Body of pancreas (tissue), 4 donors: ENCODE measurements at places on chromosomes 2 and 18.

DNA sequence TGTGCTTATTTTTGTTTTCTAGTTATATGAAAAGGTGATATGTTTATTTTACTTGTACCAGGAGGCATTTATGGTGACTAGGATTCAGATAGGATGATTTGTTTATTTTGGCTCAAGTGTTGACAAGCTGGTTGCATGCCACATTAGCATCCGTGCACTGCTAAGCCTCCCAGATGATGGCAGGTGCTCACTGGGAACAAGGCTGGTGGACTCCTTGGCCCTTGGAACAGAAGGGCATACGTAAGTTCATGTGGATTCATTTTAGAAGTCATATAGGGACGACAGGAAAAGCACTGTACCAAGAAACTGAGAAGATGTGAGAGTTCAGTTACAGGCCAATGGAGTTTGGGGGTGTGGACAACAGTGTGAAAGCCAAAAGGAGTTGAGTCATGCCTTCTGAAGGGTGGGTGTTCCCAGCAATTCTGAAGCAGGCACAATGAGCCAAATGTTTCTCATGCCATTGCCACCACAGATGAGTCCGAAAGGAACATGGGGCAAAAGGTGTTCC, 166.2 kb downstream of the PHLPP1 start:
- DNase-seq, result no peak

DNA sequence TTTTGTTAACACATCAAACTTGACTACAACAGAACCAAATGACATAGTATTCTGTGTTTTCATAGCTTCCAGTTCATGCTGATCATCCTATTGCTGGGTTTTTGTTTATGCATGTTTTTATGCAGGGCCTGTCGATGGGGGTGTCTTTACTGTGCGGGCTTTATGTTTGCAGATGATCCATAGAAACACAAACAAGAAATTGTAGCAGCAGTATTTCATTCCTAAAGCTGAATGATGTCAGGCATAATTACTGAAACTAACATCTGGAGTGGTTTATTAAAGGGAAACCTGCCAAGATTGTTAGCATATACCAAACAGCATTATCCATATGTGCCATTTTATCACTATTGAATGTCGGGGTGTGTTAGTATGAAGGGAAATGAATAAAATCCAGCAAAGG, 129.7 kb downstream of the PTPRM start:
- no peak for DNase-seq

- DNase-seq, result peak; percentile 58
Measured at GRCh38 chr2:101150306-101151145, 656 bp downstream of the TBC1D8 start.

- DNase-seq, result no peak
Measured at GRCh38 chr2:10573709-10574108, 116.1 kb downstream of the NOL10 start.

- no peak for DNase-seq
Measured at GRCh38 chr2:195509551-195509950, 147.5 kb upstream of the SLC39A10 start.

- no peak for DNase-seq
Measured at GRCh38 chr2:99725820-99726219, 236.0 kb upstream of the REV1 start.

DNA sequence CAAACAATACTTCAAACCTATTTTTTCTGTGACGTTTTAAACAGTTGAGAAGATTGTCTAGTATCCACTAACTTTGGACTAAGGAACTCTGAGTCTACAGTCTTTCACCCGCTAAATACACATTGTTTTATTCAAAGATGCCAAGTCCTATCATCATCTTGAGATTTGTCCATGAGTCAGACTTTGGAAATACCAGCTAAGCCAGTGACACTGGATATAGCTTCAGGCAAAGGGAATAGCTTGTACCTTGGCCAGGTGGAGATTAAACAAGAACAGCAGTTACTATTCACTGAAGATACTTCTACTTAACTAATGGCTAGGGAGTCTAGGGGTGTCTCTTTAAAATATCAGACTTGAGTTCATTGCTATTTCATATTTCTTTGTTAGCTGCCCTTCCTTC, 137.5 kb downstream of the COMMD1 start:
- no peak for DNase-seq

DNA sequence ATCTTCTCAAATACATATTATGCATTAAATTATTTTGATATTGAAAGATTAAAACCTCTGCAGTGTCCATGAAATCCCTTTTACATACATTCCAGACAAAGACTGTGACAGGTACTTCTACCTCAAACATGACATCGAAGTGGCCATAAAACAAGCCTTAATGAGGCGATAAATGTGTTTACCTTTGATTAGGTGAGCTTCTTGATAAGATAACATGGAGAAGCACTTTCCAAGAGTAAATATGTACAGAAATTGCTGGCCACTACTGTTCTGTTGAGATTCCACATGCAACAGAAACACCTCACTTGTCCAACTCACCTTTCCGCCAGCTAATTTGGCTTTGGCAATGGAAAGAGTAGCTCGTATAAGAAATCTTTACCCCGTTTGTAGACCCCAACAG, 55.2 kb downstream of the ZEB2 start:
- no peak for DNase-seq

DNA sequence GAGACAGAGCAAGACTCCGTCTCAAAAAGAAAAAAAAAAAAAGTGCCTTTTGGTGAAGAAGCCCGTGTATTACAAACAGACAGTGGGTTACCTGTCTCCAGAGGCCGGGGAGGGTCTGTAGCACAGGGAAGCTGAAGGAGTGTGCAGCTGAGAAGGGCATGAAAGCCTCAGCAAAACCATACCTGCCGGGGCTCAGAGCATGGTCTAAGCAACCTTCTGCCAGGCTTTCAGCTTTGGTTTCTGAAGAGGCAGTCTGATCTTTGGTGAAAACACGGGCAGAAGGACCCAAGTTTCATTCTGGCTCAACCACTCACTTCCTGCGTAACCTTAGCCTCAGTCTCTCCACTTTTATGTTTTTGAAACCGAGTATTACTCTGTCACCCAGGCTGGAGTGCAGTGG, 21.5 kb downstream of the SH2D6 start:
- no peak for DNase-seq

GRCh38 chr2:206556357-206556949, 85.8 kb upstream of the FAM237A start:
- no peak for DNase-seq

GRCh38 chr2:12177455-12178288, 431.2 kb downstream of the LPIN1 start:
- DNase-seq, result peak; percentile 10

DNA sequence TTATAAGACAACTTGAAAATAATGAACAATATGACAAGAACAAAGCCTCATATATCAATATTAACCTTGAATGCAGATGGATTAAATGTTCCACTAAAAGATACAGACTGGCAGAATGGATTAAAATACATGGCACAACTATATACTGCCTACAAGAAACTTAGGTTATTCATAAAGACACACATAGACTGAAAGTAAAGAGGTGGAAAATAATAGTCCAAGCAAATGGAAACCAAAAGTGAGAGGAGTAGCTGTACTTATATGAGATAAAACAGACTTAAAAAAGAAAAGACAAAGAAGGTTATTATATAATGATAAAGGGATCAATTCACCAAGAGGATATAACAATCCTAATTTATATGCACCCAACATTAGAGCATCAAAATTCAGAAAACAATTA, 18.2 kb downstream of the LMAN1 start:
- no peak for DNase-seq

DNA sequence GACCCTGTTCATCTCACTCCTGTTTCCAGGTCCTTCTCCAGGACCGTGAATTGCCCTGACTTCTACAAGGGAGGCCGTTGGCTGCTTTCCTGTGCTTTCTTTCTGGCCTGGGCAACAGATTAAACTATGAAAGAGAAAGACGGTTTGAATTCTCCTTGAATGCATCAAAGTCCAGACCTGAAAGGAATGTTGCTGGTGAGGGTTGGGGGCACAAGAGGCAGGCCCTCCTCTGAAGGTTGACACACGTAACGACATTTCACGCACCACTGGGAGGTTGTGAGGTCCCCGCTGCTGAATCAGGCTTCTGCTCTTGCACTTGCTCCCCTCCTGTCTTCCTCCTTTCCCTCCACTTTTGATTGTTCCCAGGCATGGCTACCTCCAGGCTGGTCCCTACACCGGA, 141.9 kb downstream of the CYRIA start:
- DNase-seq, result no peak

DNA sequence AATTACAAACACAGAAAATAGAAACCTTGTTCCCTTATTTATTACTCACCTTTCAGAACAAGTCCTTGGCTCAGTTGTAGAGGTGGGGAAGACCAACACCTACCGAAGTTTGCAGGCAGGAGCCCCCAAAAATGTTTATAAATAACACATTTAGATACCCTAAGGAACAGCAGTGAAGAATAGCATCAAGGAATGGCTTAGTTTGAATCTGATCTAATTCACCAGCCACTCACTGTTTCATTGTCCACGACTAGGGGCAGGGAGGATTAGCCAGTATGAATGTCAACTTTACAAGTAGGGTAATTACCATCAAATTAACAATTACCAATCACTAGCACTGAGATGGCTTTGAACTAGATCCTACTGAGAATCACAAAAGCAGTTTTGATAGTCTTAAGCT, 65.4 kb downstream of the PRPF40A start:
- DNase-seq, result no peak

DNA sequence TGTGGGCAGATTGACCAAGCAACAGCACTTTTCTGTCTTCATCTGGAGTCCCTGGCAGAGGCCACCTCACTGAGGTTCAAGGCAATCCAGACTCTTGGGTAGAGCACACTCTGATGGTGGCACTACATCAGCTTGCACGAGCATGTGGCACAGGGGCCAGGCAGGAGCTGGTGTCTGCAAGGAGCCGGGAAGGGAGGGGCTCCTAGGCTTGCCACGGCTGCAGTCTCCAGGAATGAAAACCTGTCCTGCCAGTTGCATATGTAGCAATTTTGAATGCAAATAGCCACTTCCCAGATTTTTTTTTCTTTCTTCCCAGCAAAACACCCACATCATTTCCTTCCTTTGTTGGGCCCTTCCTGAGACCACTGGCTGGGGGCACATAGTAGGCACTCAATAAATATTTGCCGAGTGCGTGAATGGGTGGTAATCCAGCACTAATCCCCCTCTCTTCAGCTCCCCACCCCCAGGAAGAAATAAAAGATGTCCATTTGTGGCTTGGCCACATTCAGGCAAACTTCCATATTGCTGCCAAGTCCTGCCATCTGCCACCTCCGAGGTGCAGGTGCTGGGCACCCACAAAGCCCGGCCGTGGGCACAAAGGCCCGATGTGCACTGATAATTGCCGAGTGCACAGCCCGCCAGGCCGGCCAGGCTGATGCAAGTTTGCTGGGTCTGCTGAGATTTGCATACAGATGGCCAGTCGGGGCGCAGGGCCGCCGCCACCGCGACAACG, 72.4 kb downstream of the MYCN start:
- no peak for DNase-seq

DNA sequence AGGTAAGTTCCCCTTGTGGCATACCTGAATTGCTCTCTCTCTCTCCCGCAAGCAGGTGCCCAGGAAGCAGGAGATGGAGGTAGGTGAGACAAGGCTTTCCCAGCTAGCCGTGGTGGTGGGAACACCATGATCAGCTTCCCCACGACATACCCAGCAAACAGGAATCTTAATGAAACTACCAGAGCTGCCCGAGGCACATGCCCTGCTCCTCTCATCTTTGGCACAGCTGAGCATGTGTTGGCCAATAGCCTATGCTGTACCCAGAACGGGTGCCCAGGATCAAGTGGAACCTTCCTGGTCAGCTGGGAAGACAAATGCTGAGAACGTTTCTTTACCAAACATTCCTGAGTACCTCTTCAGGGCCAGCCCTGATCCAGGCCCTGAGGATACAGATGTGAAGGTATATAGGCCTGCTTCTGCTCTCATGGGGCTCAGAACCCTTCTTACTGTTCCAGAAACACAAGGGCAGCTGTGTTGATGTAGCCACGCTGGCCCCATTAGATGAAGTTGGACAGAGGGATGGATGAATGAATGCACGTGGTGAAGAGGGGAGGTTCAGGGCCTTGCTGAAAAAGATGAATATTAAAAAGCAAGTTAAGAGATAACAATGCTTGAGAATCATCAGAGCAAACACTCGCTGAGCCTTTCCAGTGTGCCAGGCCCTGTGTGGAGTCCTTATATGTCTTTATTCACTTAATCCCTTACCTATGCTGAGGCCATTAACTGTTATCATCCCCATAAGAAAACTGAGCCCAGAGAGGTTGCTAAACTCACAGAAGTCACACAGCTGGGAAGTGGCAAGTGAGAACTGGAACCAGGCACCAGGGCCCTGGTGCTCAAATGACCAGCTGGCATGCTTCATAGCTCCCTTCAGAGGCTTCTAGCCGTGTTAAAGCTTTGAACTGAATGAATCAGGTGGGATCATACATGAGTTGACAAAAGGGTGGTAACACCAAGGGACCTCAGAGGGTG, 68.8 kb upstream of the TMEM247 start:
- DNase-seq, result no peak

DNA sequence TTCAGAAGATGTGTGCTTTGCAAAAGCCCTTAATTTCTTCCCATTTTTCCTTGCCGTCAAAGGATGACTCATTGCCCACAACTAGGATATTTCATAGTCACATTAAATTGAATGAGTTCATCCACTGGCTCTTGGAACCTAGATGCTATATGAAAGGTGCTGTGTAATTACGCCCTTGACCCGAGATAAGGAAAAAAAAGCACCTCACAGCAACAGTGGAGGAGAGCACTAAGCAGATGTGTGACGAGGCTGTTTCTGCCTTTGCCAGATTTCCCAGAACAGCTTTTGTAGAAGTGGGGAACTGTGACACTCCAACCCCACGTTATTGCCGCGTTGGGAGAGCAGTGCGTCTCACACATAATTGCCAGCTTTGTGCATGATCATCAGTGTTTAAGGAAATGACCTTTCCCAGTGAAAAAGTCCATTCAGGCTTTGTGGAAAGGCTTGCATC, 33.3 kb upstream of the TMEM87B start:
- no peak for DNase-seq
